DMS79 treated with DMSO at 0.1 percent for 48 hours (cell line): ENCODE measurements at places on chromosomes 13 and 19.

GRCh38 chr13:99738626-99739025 is 232.9 kb downstream of the ZIC5 start:
- DNase-seq, result no peak

DNA sequence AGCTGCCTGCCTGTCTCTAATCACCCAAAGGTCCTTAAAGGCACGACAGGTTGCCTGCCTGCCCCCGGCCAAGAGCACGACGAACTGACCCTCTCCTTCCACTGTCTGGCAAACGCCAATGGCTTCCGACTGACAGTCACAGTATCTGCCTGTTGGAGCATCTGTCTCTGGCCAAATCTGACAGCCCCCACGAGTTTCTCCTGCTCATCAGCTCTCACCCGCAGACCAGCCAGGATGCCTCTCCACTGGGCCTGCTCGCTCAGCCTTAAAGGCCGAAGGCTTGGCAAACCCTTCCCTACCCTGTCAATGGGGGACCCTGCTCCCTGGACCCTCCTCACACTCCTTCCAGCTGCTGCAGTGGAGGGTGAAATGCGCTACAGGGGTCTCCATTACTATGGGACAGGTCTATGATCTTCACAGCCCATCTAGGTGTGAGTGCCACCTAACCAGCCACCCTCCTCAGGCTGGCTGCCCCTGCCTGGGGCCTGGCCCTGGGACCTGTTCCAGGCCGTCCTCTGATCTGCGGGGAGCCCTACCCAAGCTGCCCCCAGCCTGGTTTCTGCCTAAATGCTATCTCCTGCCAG is 932 bp downstream of the FAM83E start:
- DNase-seq, result no peak

DNA sequence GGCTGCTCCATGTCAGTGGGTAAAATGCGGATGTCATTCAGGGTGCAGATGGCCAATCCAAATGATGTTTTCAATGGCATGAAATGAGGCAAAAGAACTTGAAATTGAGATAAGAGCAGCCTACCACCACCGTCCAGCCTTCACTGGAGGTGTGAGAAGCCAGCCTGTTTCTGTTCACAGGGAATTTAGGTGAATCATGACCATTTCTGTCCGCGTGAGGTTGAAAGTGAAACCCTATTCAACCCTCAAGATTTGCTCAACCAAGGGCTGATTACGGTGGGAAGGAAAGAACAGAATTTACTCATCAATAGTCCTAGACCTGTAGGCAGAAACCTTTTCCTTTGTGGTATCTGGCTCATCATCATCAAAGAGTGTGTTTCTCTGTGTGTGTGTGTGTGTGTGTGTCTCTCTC is 370.7 kb downstream of the COG6 start:
- DNase-seq, result no peak

- no peak for DNase-seq
Measured at GRCh38 chr13:50224534-50224933, 209.3 kb downstream of the KCNRG start.

GRCh38 chr13:99118179-99118578 is 82.5 kb upstream of the UBAC2 start:
- DNase-seq, result no peak

DNA sequence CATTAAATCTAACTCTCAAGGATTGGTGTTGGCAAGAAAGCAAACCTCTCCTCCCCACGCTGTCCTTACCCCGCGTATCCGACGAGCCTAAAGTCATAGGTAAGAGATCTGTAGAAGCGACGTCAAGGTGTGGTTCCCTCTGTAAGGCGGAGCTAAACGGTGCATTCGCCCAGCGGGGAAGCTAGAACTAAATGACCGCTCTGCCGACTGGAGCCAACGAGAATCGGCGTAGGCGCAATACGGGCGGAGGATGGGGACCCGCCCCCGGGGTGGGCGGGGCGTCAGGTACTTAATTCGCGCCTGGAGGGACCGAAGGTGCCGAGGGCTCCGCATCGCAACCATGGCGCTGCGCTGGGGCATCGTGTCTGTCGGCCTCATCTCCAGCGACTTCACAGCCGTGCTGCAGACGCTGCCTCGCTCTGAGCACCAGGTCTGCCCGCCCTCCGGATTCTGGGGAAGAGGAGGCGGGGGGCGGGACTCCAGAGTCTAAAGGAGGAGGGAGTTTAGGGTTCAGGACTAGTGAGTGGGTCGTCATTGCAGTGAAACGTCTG is at the start of gene DHDH:
DHDH (plus strand) TSS at position 318 of the 551 bp plus-strand sequence; CDS start at position 341, 23 bp downstream.
- peak; percentile 92 for DNase-seq

- DNase-seq, result peak; percentile 66
Measured at GRCh38 chr19:40797963-40798682, 868 bp upstream of the EGLN2 start.

DNA sequence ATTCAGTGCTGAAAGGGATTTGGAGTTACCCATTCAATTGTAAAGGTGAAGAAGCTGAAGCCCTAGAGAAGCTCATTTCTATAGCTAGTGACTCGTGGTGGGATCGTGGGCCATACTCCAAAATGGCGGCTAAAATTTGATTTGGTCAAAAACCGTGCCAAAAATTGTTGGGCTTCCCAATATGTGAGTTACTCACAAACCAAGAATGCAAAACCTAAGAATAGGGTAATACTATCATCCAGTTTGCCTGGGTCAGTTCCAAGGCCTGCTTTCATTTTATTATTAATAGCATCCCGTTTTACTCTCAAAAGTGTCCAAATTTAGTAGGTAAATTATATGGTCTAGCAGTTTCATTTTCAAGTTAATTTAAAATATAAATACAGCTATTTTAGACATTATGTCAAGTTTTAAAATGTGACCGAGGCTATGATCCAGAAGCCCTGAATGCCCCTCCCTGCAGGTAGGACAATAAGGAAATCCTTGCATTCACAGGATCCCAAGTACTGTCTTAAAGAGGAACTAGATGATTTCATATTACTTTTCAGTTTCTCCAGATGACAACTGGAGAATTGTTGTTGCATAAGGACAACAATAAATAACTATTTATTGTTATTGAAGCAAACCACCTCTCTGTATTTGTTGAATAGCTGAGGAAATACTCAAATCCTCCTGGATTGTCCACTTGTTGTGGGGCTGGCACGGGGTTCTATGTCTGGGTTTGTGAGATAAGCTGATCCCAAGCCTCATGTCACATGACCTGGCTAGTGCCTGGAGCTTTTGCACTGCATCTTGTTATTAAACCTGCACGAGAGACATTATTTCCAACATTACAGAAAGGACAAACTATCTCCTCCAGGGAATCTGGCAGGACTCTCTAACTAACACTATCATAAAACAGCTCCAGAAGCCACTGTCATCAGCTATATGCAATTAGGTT is 11.6 kb upstream of the RAP2A start:
- DNase-seq, result no peak

DNA sequence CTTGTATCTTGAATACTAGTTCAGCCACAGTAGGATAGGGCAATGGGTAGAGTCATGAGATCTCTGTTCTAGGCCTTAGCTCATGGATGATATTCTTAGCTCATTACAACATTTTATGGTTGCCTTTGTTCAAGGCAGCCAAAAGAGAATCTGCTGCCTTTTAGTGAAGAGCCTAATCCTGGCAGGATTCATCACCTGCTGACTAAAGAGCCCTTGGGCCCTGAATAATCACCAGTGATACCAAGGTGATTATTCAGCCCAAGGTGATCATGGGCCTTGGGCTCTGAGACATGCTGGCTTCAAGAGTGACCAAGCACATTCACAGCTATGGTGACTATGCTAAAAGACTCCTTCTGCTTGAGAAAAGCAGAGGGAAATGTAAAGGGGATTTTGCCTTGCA is 143.3 kb upstream of the MYO16 start:
- no peak for DNase-seq

DNA sequence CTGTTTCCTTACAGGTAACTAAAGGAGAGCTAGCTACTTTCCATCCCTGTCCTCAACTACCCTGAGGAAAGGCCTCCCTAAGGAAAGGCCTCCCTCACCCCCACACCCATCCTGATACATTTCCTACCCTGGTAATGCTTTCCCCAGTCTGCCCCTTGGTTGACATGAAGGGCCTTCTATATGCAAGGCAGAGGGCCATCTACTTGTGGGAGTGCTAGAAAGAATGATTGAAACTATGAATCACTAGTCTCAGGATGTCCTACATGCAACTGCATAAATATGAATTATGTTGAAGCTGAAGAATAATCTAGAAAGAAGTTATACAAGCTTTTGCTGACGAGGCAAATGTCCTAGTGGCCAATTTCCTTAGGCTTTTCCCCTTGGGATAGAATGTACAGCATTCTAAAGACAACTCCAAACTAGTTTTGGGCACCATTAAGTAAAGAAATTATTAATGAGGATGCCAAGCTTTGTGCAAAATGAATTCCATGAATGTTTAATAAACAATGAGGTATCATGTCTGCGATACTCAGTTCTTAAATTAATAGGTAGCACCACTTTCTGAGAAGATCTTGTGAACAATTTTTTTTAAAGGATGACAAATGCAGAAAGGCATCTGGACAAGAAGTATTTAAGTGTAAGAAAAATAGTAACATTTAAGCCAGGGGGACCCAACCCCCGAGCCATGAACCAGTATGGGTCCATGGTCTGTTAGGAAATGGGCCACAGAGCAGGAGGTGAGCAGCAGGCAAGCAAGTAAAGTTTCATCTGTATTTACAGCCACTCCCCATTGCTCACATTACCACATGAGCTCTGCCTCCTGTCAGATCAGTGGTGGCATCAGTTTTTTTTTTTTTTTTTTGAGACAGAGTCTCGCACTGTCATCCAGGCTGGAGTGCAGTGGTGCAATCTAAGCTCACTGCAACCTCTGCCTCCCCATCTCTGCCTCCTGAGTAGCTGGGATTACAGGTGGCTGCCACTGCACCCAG is 223.0 kb downstream of the LHFPL6 start:
- DNase-seq, result no peak

DNA sequence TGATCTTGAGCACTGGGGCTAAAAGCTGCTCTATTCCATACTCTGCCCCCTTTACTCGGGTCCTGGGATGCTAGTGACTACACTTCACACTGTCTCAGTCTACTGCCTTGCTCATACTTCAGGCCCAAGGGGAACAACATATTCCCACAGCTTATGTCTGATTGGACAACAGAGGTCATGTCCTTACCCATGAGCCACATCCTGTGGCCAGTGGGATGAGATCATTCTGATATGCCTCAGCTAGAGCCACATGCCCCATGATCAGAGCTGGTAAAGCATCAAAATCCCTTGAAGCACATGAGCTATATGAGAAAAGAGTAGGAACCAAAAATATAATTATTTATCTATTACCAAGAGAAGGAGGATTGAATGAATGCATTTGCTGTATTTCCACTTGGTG is 290.1 kb upstream of the TSHZ3 start:
- no peak for DNase-seq

DNA sequence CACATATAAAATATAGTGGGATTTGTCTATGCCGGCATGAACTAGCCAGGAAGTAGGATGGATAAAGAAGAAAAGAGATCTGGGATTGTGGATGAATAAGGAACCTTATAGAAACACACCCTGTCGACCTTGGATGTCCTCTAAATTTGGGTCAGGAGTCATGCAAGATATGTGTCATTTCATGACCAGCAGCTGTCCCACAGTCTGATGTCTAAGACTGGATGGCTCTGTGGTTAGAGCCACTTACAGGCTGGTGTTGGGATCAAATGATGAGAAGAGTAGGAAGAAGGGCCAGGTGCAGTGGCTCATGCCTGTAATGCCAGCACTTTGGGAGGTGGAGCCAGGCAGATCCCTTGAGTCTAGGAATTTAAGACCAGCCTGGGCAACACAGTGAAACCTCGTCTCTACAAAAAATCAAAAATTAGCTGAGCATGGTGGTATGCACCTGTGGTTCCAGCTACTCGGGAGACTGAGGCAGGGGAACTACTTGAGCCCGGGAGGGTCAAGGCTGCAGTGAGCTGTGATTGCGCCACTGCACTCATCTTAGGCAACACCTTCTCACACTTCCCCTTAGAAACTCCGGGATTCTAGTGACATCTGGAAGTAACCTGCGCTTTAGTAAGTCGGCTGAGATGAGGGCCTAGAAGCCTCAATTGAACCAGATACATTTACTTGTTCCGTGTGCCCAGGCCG is 30.8 kb downstream of the TMED1 start:
- DNase-seq, result no peak

DNA sequence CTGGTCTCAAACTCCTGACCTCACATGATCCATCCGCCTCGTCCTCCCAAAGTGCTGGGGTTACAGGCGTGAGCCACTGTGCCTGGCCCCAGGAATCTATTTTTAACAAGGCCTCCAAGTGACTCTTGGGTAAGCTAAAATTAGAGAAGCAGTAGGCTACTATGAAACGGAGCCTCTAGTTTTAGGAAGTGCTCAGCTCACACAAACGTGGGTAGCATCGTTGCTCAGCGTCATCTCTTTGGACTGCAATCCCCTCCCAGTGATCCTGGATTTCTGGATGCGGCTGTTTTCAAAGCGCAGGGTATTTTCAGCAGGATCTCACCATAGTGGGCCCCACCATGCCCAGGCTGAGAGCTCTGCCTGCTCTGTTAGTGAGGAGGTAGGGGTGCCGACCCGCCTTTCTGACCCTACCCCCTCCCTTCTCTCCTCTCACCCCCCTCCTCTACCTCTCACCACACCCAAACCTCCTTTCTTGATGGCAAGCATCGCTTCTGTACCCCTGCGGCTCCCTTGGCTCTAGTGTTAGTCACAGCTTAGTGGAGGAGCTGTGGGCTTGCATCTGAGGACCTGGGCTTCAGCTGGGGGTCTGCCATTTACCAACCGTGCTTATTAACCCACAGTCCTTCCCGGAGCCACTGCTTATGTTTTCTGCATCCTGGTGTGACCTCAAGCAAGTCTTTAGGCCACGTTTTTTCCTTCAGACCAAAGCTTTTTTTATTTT is 34.2 kb downstream of the GJA3 start:
- DNase-seq, result no peak

DNA sequence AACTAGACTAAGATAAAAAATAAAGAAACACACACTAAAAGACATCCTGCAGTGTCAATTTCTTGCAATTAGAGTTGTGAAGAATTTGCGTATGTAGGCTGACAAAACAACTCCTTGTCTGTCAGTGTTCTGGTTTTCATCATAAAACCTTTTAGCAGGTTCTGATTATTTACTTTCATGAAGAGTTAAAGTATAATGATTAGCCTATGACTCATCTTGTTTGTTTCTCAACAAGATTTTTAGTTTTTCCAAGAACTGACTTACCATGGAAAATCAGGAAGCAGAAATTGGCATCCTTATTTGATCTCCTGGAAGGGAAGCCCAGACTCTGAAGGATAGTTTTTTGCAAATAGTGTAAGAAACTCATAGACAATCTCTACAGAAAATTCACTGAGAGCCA is 848.7 kb upstream of the PCDH9 start:
- no peak for DNase-seq

GRCh38 chr13:99254830-99255229 is 3.3 kb downstream of the GPR18 start:
- DNase-seq, result no peak

- DNase-seq, result peak; percentile 90
Measured at GRCh38 chr19:40217027-40217810, 965 bp downstream of the TTC9B start.

GRCh38 chr13:23724196-23724970 is 154.2 kb downstream of the TNFRSF19 start:
- DNase-seq, result no peak

GRCh38 chr19:46481223-46481848 is 10.0 kb upstream of the PNMA8A start:
- no peak for DNase-seq
